ENCODE measurements at places on chromosomes 2 and 18.

GRCh38 chr2:181954538-181954883 lies 31.1 kb upstream of the PPP1R1C start:
- DNase-seq = no peak

- no peak for DNase-seq
Observed at GRCh38 chr18:23689616-23690504, 607 bp downstream of the LAMA3 start.

GRCh38 chr18:6661692-6662415 lies 67.7 kb upstream of the ARHGAP28 start:
- no peak for DNase-seq

GRCh38 chr18:48179666-48180065 lies 229.5 kb downstream of the ZBTB7C start:
- no peak for DNase-seq

- no peak for DNase-seq
Observed at GRCh38 chr18:13377496-13377895, 158.9 kb downstream of the LDLRAD4 start.

GRCh38 chr2:240512109-240512485 lies 45.7 kb downstream of the ANKMY1 start:
- no peak for DNase-seq

DNA sequence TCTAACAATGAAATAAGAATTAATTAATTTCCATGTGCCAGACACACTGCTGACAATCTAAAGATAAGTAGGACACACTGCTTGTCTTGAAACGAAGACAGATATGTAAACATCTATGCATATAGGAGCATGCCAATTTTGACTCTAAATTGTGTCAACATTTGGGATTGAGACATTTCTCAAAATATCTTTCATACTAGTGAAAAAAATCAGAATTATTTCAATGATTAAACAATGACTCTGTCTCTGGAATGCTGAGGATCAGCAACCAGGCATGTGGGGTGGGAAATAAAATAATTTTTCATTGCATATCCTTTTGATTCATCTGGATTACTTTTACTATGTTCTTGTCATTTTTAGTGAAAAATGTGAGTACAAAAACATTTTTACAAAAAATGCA lies 262.6 kb upstream of the SYT4 start:
- DNase-seq = no peak

DNA sequence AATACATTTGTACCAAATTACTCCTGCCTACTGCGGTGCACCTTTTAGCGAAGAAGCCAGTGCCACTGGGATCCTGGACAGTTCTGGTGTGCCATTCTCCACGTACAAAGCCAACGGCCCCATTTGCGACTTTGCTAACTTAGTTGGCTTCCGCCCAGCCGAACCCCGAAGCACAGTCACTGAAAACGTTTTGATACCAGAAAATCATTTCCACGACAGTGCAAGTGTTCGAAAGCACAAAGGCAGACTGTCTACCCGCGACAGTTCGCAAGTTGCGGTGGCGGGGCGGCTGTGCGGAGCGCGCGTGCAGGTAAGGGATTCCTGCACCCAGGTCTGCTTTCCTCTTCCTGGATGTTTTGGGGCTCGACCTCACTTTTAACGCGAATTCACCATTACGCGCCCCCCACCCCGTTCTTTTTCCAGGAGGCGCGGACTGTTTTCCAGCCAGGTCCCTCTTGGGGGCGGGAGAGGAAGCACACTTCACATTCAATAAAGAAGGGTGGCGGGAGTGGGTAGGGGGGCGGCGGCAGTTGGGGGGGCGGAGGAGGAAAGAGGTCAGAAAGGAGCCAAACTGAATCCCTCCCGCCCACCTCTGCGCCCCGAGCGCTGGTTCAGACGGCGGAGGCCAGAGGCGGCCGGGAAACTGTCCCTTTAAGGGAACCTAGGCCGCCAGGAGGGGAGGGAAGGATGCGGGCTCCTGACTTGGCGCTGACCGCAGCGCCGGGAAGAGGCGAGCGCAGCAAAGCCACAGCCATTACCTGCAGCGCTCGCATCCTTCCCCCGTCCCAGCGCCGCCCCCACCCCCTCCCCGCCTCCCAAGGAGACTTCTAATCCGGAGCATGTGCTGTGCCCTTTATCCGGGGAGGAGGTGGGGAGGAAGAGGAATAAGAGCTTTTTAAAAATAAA lies 107.4 kb upstream of the KCTD1 start:
- peak; percentile 79 for DNase-seq

DNA sequence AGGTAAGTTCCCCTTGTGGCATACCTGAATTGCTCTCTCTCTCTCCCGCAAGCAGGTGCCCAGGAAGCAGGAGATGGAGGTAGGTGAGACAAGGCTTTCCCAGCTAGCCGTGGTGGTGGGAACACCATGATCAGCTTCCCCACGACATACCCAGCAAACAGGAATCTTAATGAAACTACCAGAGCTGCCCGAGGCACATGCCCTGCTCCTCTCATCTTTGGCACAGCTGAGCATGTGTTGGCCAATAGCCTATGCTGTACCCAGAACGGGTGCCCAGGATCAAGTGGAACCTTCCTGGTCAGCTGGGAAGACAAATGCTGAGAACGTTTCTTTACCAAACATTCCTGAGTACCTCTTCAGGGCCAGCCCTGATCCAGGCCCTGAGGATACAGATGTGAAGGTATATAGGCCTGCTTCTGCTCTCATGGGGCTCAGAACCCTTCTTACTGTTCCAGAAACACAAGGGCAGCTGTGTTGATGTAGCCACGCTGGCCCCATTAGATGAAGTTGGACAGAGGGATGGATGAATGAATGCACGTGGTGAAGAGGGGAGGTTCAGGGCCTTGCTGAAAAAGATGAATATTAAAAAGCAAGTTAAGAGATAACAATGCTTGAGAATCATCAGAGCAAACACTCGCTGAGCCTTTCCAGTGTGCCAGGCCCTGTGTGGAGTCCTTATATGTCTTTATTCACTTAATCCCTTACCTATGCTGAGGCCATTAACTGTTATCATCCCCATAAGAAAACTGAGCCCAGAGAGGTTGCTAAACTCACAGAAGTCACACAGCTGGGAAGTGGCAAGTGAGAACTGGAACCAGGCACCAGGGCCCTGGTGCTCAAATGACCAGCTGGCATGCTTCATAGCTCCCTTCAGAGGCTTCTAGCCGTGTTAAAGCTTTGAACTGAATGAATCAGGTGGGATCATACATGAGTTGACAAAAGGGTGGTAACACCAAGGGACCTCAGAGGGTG lies 68.8 kb upstream of the TMEM247 start:
- DNase-seq = no peak

DNA sequence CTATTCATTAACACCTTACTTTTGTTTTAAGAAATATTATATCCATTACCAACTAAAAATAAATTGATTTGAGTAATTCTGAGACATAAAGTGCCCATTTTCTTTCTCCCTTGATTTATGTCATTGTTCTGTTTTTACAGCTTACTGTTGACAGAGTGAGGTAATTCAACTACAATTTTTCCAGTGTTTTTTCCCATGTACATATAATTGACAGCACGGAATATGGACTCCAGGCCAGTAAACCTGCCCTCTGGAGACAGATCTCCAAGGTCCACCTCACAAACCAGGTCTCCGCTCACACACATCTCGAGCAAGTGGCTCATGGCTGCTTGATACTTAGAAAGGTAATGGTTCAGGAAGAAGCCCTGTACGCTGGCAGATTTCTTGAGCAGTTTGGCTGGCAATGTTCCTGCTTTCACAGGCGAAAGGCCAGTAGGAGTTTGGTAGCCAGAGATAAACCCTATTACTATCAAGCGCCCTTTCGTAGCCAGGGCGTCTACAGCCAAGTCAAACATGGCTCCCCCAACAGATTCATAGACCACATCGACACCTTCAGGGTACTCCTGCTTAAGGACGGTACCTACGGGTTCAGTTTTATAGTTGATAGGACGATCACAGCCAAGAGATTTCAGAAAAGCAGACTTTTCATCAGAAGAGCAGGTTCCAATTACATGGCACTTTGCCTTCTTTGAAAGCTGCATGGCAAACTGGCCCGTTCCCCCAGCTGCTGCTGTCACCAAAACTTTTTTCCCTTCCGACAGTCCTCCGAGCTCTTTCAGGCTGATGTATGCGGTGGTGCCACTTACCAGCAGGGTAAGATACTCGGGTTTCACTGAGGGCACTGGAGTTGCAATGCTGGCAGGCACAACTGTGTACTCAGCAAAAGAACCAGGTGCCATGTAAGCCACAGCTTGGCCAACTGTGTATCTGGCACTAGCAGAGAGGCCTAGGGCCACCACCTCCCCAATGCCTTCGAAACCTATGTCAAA lies 7.4 kb downstream of the PTGR3 start:
- DNase-seq = peak; percentile 38

DNA sequence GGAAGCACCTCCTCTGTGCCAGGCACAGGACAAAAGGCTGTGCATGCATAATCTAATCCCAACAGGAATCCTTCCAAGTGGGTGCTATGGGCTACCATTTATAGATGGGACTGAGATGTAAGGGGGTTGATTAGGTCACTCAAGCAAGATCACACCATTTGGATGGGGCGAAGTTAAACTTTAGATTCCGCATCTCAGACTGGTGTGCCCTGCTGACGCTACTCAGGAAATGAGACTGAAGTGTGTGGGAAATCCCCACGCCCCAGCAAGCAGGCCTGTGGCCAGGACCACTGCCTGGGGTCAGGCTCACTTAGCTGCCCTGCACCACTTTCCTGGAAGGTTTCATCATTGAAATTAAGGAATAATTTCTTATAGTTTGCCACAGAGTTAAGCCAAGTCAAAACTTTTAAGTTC lies 70.5 kb upstream of the PPP1CB start:
- DNase-seq = peak; percentile 45

GRCh38 chr18:56992777-56993176 lies 154.1 kb upstream of the BOD1L2 start:
- no peak for DNase-seq

- no peak for DNase-seq
Observed at GRCh38 chr2:229137639-229138038, 133.4 kb downstream of the PID1 start.

Measured in brain (organoid and tissue), 16 donors.